ENCODE measurements at places on chromosomes 2 and 18.

DNA sequence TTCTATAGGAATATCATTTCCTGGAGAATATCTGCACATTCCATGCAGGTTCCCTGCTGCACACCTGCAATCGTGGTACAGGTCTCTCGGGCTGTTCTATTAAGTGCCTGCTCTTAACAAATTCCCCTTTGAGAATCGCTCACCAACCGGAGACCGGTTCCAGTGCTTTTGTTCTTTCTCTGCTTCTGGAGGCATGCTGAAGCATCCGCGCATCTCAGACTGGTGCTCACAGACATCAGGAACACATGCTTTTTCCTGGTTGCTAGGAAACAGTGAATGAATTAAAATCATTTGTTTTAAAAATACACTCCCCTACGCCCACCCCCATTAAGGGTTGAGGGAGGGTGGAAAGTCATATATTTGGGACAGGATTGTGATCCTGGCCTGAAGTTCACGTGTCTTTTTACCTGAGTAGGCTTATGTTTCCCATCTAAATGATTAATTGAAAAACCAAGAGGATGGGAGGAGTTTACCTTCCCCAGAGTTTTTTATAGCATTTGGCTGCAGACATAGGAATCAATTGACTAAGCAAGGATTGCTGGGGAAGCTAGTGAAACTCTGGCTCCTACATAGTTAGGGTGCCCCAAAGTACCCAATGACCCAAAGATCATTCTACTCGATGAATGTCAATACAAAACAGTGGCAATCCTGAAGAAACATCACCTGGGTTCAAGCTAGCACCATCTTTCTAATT, at the start of gene C2orf80:
Gene C2orf80 (minus strand): TSS at position 221 of the 694 bp plus-strand sequence. CDS start 3,044 bp downstream, outside the sequence.
- no peak for DNase-seq

DNA sequence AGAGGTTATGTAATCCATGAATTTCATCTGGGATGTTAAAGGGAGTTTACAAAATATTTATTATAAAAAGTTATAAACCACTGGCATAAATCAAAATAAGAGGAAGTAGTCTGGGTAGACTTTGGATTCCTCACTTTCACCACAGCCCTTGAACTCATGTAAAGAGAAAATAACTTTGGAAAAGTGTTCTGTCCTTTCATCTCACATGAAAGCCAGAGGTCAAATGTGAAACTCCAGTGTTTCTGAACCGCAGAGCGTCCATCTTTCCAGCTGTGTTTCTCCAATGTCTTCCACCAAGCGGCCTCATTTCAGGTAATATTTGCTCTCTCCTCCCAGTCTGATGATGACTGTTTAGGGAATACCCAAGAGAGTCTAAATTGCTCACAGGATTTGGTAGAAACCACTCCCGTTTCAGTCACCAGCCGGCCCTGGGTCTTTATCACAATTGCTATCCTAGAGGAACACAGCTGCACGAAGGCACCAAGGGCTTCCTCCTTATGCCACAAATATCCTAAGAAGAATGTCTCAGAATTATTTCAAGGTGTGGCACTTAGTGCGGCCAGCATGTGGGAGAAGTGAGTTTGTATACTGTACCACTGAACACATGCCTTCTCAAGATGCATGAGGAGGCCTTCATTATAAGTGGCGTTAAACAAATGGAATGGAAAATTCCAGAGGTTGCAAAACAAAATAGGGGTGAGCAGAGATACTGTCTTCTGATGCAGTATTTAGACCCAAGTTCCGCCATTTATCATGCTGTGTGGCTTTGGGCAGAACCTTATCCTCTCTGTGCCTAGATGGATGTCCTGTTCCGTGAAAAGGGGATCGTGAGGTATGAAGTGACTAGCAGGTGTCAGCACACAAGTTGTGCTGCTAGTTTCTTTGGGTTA, 63.8 kb downstream of the ACTR2 start:
- no peak for DNase-seq

- DNase-seq, result no peak
These were observed 16.3 kb downstream of the NYAP2 start for GRCh38 chr2:225415792-225416191.

- peak; percentile 60 for DNase-seq
These were observed 472 bp downstream of the CNOT11 start for GRCh38 chr2:101253013-101253702.

- DNase-seq, result no peak
These were observed 275.7 kb downstream of the MYCN start for GRCh38 chr2:16215902-16216557.

DNA sequence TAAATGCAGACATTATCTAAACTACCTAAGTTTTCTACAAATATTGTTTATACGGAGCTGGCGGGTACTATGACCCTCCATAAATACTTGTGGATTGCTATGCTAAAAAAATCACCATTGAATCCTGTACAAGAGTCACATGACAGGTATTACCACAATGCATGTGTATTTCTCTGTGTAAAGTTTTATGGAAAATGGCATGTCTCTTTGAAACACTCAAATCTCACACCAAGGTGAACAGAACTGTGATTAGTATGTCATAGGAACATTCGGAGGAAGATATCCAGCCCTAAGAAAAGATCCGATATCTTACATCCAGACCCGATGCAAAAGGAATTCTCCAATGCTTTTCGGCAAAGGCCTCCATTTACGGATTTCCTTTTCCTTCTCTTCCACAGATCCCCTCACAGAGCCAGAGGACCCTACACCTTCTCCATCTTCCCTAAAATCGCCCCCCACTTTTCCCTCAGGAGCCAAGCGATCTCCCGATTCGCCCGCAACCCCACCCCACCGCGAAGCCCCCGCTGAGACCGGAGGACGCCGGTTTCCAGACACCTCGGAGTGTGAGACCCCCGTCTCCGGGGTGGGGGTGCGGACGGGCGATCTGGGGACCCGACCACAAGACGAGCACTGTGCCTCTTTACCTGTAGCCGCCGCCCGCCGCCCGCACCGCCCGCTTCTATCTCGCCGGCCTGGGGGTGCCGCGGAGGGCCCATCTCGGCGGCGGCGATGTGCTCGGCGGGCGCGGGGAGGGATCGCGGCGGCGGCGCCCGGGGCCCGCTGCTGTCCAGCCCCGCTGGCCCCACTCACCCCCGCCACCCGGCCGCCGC, 1.2 kb downstream of the SAP130 start:
- no peak for DNase-seq

- peak; percentile 22 for DNase-seq
These were observed 15.7 kb downstream of the CREG2 start for GRCh38 chr2:101371636-101372035.

DNA sequence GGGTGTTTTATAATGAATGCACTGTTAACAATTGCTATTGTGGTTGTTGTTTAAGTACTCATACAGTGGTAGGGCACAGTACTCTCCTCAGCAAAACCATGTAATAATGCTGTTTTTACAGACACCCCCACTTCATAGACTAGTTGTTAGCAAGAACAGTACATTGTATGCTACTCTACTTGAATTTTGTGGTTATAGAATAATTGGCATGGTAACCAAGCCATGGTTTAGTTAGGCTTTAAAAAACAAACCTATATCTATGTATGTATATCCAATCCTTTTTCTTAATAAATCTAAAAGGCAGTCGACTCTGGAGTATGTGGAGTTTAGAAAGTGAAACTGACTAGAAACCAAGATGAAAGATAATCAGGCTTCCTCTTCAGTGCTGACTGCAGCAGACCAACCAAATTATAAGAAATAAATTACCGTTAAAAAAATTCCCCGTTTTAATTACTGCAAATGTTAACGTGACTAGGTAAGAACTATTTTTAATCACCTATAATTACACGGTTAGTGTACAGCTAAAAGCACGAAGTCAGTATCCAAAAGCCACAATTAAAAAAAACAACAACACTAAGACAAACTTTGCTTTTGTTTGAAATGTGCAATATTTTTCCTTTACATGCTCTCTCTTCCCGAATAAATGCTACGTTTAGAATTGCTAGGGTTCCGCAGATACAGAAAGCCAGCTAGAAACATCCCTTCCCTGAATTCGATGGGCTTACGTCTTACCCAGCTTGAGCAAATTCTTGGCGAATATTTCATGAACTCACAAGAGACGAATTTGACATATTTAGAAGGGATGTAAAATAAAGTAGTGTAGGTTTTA, 113.3 kb upstream of the SERTAD2 start:
- peak; percentile 64 for DNase-seq

- DNase-seq, result no peak
These were observed 23.5 kb upstream of the BZW1 start for GRCh38 chr2:200788121-200788718.

DNA sequence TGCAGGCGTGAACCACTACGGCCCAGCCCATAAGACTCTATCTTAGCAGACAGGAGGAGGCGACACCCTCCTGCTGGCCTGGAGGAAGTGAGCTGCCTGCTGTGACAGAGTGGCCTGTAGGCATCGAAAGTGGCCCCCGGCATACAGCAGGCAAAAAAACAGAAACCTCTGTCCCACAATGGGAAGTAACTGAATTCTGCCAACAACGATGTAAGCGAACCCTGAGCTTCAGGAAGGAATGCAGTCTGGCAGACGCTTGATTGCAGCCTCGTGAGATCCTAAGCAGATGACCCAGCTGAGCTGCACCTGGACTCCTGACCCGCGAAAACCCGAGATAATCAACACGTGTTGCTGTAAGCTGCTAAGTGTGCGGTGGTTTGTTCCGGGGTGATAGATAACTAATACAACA, 13.6 kb downstream of the MRO start:
- DNase-seq, result no peak

DNA sequence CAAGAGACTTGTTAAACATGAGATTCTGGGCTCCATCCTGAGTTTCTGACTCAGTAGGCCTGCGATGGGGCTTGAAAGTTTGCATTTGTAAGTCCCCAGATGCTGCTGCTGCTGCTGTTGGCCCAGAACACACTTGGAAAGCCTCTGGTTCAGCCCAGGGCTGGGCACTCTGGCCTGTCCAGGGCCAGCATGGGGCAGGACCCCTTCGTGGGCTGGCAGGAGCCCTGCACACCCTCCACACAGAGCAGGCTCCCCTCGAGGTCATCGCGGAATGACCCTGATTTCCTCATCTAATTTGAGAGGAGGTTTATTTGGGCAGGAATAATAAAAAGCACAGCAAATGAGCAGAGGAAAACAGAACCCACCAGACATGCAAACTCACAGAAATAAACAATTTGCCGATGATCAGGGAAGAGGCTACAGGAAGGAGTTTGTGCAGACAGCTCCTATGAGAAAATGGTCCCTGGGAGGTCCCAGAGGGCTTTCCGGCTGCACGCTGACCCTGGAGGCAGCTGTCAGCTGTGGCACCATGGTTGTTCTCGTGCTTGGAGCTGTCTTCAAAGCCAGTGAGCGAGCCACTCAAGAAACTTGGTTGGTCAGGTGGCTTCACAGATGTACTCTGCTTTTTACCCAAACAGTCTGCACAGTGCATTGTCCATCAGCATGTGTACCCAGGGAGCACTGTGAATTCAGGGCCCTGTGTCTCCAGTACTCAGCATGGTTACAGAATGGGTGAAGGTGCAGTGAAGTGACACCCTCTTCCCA, 119.3 kb downstream of the GLI2 start:
- DNase-seq, result no peak

- DNase-seq, result peak; percentile 98
These were observed at the start of gene FBXO36 for GRCh38 chr2:229922449-229923386. Gene FBXO36 (plus strand): TSS chr2:229922503. CDS start chr2:229922514, 11 bp downstream.

- no peak for DNase-seq
These were observed 100.6 kb upstream of the APCDD1 start for GRCh38 chr18:10353791-10354190.

GRCh38 chr2:10497797-10498251, 49.7 kb upstream of the ODC1 start:
- peak; percentile 88 for DNase-seq

DNA sequence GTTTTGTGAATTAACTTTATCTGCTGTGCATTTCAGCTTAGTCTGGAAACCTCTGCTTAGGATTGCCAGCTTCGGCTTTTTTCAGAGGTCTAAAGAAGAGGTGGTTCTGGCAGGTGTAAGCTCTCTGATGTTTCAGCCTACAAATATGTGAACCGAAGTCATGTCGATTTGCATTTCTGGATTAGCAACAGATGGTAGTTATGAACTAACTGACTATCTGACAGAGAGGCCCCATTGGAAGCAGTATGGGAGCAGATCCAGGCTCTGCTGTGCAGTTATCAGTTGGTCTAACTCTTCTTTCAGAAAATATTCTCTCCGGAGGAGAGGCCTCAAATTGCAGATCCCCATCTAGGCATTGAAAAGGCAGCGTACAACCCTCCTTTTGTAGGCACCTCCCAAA, 32.7 kb upstream of the SPRED2 start:
- no peak for DNase-seq

GRCh38 chr18:42658171-42658570, 457.3 kb downstream of the RIT2 start:
- DNase-seq, result no peak

- no peak for DNase-seq
These were observed 41.5 kb downstream of the EPAS1 start for GRCh38 chr2:46338674-46339073.

GRCh38 chr2:215664847-215665525, 229.1 kb upstream of the FN1 start:
- DNase-seq, result peak; percentile 61

DNA sequence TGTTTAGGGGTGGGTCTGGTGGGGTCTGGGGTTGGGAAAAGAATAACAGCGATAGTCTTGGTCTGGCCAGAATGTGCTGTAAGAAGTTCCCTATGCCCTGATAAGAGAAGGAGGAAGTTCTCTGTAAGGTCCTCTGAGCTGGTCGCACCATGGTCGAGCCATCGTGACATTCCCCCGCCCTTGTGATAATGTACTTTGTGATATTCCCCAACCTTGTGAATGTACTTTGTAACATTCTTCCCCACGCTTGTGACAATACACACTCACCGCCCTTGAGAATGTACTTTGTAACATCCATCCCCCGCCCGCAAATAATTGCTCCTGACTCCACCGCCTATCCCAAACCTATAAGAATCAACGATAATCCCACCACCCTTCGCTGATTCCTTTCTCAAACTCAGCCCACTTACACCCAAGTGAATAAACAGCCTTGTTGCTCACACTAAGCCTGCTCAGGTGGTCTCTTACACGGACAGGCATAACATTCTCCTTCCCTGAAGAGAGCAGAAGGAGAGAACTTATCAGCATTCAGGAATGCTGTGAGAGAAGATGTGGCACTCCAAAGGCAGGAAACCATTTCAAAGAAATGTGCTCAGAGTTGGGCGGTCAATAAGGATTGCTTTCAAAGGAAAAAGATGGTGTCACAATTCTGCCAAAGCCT, 17.8 kb upstream of the DUSP19 start:
- DNase-seq, result no peak

DNA sequence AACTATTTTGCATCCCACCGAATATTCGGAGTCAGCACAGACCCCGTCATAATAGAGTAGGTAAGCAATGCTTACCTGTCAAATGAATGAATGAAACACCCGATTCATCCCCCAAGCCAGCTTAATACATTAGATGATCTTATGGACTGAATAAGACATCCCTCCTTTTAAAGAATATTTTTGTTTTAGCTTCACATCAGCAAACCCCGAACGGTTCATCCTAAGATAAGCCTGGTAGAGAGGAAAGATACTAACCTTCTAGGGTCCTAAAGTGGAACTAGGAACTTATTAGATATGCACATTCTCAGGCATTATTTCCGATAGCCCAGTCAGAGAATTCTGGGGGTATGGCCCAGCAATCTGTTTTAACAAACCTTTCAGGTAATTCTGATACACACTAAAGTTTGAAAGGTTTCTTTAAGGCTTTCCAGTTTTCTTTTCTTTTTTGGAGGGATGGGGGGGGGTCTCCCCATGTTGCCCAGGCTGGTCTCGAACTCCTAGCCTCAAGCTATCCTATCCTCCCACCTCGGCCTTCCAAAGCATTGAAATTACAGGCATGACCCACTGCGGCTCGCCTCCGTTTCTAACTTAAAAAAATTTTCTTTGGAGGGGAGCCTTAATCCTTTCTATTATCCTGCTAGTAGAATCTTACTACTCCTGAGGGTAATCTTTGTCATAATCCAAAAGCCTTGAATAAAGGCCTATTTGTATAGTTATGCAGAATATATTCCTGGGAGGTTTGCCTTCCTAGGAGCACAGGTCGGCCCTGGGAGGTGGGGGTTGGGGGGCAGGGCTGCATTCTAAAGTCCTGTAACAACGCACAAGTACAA, 1.0 kb upstream of the ACTR3 start:
- DNase-seq, result no peak

Data from SJSA1 (cell line).